ENCODE measurements at places on chromosomes 2 and 18.

- DNase-seq = no peak
These were observed 94.3 kb downstream of the ZFP36L2 start for GRCh38 chr2:43131890-43132682.

GRCh38 chr2:186135686-186136085 lies 350.4 kb upstream of the ZC3H15 start:
- DNase-seq = no peak

- peak; percentile 66 for DNase-seq
These were observed 59.0 kb upstream of the LDLRAD4 start for GRCh38 chr18:13159579-13159978.

DNA sequence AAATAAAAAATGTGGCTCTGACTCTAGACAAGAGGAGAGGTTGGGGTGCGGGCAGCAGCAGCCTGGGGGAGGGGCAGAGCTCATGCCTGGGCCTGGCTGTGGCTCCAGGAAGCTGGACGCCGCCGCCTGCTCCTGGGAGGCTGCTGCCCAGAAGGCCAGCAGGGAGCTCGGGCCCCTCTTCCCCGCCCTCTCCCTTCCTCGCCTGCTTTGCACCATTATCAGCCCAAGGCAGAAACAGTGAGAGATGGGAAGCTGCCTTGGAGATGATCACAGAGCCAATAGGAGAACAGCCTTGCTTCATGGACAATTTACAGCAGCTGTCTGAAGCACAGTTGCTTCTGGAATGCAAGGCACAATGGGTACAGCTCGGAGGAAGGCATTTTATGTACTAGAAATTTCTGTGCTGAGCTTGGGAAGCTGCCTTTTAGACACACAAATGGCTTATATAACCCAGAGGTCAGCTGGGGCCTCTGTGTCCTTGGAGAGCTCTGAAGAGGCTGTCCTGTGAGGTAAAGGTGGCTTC lies 55.3 kb upstream of the AFF3 start:
- no peak for DNase-seq

DNA sequence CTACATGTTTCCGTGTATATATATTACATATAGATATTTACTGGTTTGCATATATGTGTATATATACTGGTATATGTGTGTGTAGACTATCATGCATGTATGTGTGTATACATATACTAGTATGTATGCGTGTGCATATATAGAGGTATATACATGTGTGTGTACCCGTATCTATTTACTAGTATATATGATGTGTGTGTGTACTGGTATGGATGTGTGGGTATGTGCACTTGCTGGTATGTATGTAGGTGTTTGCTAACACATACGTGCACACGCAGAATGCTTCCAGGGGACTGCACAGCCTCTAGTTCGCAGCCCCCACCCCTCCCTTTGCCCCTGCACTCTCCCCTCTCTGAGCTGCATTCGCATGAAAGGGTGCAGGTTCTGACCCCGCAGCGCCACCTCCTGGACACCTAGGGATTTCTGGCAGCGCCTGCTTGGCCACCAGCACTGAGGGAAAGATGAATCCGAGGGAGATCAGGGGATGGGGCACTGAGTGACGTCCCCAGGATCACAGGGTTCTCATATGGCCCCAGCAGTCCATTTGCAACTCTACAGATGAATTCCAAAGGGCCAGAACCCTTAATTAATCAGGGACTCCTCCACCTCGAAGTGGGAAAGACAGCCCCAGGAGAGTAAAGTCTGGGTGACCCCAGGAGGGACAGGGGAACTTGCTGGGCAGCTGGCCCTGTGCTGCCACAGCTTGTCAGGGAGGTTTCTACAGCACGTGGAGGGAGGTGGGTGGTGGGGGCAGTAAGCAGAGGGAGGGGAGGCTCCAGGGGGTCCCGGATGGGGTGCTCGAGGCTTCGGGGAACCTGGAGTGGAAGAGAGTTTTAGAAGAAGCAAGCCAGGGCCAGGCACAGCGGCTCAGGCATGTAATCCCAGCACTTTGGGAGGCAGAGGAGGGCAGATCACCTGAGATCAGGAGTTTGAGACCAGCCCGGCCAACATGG lies 66.8 kb upstream of the ASAP2 start:
- DNase-seq = peak; percentile 65

DNA sequence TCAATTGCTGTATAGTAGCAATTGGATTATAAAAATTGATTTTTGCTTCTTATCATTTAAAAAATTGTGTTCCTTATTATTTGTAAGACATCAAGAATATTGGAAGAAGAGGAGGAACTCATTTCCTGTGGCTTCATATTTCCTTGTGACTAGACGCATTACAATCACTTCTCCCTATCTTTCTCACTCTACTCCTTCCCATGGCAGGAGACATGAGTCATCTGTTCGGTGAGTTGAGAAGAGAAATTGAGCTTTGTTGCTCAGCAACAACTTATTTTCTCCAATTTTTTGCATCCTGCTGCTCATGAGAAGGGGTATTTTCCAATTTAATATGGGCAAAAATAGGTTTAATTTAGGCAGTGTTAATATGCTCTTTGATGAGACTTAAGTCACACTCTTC lies 1783.9 kb downstream of the SUCLG1 start:
- DNase-seq = no peak

DNA sequence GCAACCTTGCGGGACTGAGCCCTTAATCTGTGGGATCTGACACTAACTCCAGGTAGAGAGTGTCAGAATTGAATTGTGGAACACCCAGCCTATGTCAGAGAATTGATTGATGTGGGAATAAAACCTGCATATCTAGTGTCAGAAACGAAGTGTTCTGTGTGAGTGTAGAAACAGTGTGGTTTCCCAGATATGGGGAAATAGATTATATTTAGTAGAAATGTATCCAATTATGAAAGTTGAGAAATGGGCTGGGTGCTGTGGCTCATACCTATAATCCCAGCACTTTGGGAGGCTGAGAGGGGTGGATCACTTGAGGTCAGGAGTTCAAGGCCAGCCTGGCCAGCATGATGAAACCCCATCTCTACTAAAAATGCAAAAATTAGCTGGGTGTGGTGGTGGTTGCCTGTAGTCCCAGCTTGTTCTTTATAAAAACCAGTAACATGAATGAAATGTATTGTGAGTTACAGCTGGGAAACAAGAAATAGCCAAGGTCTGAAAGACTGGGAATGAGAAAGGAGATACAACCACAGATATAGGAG lies 4.3 kb upstream of the TP53I3 start:
- DNase-seq = no peak

DNA sequence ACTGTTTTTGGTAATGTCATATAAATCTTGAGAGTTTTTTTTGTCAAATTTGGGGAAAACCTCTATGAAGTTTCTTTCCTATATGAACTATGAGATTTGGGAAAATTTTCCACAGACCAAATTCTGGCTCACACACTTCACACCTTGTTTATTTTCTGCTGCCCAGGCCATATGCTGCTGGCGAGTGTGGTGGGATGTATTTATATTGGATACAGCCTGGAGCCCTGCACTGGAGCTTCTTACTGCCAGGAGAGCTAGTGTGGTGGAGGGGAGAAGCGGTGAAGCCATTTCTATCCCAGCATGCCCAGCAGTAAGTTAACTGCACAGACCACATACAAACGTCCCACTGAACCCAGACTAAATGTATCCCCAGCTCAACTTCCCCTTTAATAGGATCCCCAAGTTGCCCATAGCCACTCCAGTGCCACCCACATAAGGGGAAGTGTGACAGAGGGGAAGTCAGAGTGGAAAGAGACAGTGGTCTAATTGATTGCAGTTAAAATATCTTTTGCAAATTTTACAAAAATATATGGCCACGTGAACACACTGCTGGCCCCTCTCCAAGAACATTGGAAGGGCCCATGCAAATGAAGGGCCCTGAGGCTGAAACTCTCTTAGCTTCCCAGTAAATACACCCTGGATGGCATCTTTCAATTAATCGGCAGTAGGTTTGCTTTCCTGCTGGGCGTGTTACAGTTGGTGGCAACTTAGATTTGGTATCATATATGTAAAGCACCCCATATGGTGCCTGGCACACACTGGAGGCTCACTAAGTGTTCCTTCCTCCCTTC lies 146.6 kb upstream of the ITGA6 start:
- DNase-seq = peak; percentile 51

Data from germinal center (tissue), 1 donor.